Cardiac muscle cell (in vitro differentiated cells and primary cell): ENCODE measurements at places on chromosomes 12 and 14. TPM values are rescaled to one million over a fixed set of nuclear protein-coding genes. Genes with fewer than 3 reads are reported as not detected.

The KRT83 gene
- not detected in 2 replicates for total RNA-seq

The SSPN gene
- 4.0 and 9.2 TPM in 2 replicates for total RNA-seq

The ANKRD33 gene
- total RNA-seq, result 0.30 TPM in 1 of 2 replicates, not detected in the other

The RNU7-1 gene
- total RNA-seq, result not detected in 2 replicates

The EIF2S3B gene
- 0.39 and 0.95 TPM in 2 replicates for total RNA-seq

The TCL1B gene
- total RNA-seq, result not detected in 2 replicates
